Mammary epithelial cell (primary cell): ENCODE measurements at places on chromosomes 5 and 9. TPM values are rescaled to one million over a fixed set of nuclear protein-coding genes. Genes with fewer than 3 reads are reported as not detected.

Gene REEP2
- 26.5 TPM for total RNA-seq

GRCh38 chr9:80285326-80285725 is 713.6 kb downstream of the TLE4 start:
- DNase-seq = peak; percentile 13

Gene ATG12
- total RNA-seq = 33.4 and 38.4 TPM in 2 replicates

Gene MAST4
- total RNA-seq = 54.0 TPM

- DNase-seq = no peak
These were observed 2.3 kb upstream of the PAX5 start for GRCh38 chr9:37036371-37036775.

Gene RAB24
- total RNA-seq = 10.3 TPM
